Activated CD8-positive, alpha-beta T cell treated with anti-CD3 and anti-CD28 coated beads for 36 hours (primary cell): ENCODE measurements at places on chromosomes 6 and 20. TPM values are rescaled to one million over a fixed set of nuclear protein-coding genes. Genes with fewer than 3 reads are reported as not detected.

DNA sequence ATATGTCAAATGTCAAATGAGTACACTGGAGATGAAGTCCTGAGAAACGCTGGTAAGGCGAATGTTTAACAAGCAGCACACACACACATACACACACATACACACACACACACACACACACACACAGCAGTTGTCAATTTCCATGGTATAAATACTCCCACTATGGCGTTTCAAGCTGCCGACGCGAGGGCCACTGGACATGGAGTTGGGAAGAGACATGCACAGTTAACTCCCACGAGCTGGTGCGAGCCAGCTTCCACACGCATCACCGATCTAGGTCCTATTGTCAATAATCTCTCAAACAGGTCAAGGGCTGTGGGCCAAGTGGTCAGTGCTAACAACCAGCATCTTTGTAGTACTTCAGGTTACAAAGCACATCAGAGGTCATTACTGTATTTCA, 58.9 kb downstream of the TRERF1 start:
- peaks cover 2% of the 10 kb centered on the region for H3K36me3 ChIP-seq
- DNase-seq, result no peak
- peaks cover 92% of the 10 kb centered on the region for H3K4me1 ChIP-seq
- peak overlapping the region; percentile 91 for H3K27ac ChIP-seq
- H3K27me3 ChIP-seq, result no peaks in the 10 kb centered on the region
- H3K4me3 ChIP-seq, result no peak overlapping the region

HSPA12B gene
- not detected for total RNA-seq

LINC00237 gene
- not detected for total RNA-seq

C6orf58 gene
- total RNA-seq, result not detected

LY86 gene
- 0.32 TPM for total RNA-seq

FUT9 gene
- not detected for total RNA-seq
